ENCODE measurements at places on chromosomes 2 and 18.

DNA sequence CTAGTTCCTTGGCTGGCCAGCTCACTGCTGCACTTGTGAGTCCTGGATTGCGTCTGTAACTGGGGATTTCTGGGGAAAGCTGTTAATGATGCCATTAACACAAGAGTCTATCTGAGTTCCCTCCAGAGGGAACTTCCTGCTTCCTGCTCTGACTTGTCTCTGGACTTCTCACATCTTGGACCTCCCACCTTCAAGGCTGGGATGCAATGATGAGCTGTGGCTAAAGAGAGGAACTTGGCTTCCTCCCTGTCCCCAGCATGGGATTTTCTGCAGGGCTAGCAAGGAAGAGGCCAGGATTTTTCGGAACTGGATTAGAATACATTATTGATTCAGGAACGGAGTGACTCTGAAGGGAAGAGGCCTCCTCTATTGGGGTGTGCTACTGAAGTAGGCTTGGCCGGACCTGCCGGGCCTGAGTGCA lies 155.5 kb downstream of the CLIP4 start:
- no peak for DNase-seq

- no peak for DNase-seq
Observed at GRCh38 chr2:167784084-167784425, 463.3 kb downstream of the STK39 start.

GRCh38 chr18:66601649-66602048 lies 2.2 kb downstream of the CDH19 start:
- no peak for DNase-seq

DNA sequence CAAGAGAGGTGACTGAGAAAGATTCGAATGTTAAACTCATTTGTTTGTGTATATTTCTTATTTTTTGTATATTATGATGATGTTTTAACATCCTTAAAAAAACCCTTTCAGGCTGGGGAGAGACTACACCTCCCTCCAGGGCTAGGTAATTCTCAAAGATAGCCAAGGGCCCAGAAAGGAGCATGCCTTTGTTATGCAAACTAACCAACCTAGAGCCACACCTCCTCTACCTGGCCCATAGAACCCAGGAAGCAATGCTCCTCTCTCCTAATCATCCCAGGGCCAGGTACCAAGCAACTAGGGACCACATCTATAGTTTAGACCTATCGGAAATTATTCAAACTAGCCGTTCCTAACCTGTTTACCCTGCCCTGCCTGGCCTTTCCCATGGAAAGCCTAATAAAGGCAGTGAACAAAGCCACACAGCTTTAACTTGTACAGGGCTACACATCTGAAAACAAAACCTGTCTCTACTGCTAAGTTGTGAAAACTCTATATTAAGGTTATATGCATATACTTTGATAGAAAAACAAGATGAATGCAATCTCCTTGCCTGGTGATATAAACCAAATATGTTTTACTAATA lies 79.7 kb downstream of the COLEC12 start:
- no peak for DNase-seq

- no peak for DNase-seq
Observed at GRCh38 chr2:194319222-194319992, 1337.6 kb upstream of the SLC39A10 start.

- DNase-seq: no peak
Observed at GRCh38 chr18:9444549-9444948, 30.8 kb upstream of the RALBP1 start.

DNA sequence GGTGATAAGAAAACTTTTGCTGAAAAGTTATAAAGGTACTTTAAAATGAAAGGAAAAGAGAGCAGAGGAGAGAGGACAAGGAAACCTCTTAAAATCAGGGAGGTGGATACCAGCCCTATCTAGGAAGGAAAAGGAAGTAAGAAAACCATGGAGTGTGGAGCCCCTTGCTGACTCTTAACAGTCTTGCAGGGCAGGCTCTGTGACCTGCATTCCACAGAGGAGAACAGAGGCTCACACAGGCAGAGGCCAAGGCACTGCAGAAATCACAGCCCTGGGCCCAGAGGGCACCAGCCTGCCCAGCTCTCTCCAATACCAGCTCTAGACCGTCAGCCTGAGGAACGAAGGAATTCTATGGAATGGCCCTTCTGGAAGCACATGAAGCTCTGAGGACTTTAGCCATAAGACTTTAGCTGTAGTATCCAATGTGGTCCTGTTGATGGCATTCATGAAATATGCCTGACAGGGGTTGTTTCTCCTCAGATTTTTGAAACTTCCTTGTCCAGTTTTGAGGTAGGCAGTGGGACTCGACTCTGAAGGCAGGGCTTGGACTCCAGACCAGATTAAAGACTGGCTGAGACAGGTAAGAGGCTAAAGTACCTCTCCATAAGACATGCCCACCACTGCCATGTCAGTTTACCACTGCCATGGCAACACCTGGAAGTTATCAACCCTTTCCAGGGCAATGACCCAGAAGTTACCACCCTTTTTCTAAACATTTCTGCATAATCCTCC lies 216.3 kb downstream of the ANAPC1 start:
- peak; percentile 30 for DNase-seq

DNA sequence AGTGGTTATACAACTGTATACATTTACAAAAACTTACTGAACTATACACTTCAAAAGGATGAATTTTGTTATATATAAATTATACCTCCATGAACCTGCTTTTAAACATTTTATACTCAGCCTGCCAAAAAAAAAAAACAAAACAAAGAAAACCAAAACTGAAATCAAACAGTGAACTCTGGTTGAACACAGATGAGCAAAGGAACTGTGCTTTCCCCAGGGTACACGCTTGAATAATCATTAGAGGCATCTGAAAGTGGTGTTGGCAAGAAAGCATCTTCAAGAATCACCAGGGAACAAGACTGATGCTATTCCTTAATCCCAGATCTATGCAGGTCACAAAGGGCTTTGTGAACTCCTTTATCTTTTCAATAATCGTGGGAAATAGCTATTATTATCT lies 77.0 kb upstream of the LYPD1 start:
- no peak for DNase-seq

DNA sequence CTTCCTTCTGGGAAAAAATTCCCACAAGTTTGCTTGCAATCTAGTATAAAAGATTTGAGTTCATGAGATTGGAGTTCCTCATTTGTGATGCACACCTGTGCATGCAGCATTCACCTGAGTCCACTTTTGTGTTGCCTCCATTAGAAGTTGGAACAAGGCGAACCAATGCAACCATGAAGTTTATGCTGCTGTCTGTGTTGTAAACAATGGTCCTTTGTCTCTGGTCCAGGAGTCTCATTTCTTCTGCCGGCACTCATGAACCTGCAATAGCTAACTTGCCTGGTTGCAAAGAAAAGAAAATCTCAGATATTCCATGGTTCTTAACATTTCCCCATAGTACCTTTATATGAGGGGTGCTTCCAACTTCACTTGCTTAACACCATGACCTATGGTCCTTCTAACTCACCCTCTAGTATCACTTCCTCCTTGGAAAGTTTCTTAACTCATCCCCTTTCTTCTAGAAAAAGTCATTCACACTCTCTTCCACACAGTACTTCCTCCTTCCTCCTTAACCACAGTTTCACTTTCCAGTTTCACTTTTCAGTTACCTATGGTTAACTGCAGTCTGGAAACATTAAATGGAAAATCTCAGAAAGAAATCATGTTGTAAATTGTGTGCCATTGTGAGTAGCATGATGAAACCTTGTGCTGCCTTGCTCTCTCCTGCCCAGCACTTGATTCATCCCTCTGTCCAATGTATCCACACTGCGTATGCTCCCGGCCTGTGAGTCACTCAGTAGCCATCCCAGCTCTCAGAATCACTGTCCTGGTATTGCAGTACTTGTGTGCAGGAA lies 128.8 kb upstream of the TRIB2 start:
- peak; percentile 62 for DNase-seq

GRCh38 chr2:60699617-60700016 lies 56.5 kb upstream of the PAPOLG start:
- DNase-seq: no peak

DNA sequence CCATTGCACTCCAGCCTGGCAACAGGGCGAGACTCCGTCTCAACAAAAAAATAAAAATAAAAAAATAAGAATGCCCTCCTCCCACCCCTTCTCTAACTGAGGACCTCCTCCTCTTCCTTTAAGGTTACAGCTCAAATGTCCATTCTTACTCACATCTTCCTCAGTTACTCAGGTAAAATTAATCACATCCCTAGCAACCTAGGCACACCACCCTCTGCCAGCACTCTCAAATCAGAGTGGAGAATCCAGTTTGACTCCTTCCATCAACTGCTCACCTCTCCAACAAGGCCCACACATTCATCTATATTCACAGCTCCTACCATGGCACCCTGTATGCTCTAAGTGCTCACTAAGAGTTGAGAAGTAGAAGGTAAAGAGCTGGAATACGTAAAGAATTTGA lies 254.3 kb downstream of the ZEB2 start:
- DNase-seq: no peak

GRCh38 chr2:228167290-228167689 lies 14.2 kb downstream of the SPHKAP start:
- no peak for DNase-seq

- no peak for DNase-seq
Observed at GRCh38 chr2:8371653-8372052, 310.2 kb upstream of the ID2 start.

GRCh38 chr2:236703373-236703709 lies 133.7 kb downstream of the ACKR3 start:
- no peak for DNase-seq

DNA sequence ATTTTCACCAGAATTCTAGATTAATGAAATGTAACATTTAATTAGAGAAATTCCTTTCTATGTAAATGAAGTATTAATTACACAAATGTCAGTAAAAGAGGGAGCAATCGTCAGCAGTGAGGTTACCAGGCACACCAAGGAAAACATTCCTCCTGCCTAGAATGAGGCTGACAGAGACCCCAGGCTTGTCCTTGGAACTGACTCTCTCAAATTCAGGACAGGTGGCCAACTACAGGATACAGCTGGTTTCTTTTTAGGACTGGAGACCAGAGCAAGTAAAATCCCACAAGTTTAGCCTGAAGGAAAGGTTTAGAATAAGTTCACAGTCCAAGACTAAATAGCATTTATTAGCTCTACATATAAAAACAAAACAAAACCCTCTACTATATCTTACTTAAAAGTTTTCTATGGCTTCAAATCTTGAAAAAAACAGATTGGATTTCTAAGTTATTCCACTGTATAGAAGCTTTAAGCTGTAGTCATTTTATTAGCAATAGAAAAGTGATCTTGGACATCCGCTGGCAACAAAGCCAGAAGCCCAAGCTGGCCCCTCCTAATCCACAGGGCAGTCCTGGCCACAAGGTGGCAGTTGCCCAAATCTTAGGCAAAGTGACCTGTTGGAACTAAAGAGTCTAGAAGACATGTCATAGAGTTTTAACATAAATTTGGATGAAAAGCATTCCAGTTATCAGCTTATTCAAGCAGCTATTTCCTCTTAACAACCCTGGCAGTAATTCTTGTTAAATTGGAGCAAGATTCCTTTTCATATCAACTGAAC lies 81.0 kb downstream of the SP3 start:
- DNase-seq: peak; percentile 5

GRCh38 chr2:69789772-69790600 lies 39.5 kb upstream of the GMCL1 start:
- DNase-seq: no peak

GRCh38 chr2:54529935-54530334 lies 73.8 kb downstream of the SPTBN1 start:
- DNase-seq: no peak

DNA sequence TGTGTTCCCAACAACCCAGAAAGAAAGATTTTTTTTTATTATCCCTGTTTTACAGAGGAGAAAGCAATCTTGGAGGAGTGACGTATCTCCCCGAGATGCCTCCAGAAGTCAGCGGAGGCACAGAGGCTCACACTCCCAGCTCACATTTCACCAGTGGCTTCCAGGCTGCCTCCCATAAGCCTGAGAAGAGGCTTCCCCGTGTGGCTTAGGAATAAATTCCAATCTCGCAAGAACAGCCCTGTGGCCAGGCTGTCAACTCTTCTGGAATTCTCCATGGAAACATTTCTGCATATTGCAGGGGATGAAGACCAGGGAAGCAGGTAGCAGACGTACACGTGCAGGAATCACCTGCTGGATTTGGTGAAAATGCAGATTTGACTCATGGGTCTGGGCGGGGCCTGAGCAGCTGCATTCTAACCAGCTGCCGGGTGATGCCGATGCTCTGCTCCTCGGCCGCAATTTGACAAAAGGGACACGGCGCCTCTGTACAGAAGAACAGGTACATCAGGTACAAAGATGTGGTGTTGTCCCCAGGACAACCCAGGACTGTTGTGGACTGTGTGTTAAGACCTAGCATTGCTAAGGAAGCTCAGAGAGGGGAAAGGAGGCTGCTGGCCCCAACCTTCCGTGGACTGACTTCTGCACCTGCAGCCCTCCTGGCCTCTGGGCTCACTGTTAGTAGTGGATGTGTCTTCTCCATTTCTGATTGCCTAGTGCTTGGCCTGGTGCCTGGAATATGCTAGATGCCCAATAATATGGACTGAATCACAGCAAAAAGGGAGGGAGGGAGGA lies 114.2 kb upstream of the ID2 start:
- no peak for DNase-seq

DNA sequence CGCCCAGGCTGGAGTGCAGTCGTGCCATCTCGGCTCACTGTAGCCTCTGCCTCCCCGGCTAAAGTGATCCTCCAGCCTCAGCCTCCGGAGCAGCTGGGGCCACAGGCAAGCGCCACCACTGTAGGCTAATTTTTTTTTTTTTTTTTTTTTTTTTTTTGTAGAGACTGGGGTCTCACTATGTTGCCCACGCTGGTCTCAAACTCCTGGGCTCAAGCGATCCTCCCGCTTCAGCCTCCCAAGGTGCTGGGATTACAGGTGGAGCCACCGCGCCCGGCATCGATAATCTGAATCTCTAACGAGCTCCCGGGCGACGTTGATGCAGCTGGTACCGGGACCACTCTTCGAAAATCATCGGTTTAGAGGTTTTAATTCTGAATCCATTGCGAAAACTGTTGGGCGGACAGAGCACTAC lies 520 bp upstream of the CYP20A1 start:
- DNase-seq: no peak

Data from Panc1 (cell line).